ENCODE measurements at places on chromosomes 4 and X.

- DNase-seq: no peak
Observed at GRCh38 chrX:1167918-1168481, 44.4 kb downstream of the CRLF2 start.

DNA sequence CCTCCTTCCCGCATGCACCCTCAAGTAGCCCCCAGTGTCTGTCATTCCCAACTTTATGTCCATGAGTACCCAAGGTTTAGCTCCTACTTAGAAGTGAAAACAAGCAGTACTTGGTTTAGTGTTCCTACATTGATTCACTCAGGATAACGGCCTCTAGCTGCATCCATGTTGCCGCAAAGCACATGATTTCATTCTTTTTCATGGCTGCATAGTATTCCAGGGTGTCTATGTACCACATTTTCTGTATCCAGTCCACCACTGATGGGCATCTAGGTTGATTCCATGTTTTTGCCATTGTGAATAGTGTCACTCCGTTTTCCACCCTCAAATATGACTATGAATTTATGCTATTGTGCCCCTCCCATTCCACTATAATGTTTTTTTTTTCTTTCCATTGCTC, 130.5 kb upstream of the MXRA5 start:
- DNase-seq: no peak

GRCh38 chr4:15794426-15794825, 16.3 kb downstream of the CD38 start:
- DNase-seq: no peak

- no peak for DNase-seq
Observed at GRCh38 chr4:88570001-88570400, 22.3 kb upstream of the HERC3 start.

DNA sequence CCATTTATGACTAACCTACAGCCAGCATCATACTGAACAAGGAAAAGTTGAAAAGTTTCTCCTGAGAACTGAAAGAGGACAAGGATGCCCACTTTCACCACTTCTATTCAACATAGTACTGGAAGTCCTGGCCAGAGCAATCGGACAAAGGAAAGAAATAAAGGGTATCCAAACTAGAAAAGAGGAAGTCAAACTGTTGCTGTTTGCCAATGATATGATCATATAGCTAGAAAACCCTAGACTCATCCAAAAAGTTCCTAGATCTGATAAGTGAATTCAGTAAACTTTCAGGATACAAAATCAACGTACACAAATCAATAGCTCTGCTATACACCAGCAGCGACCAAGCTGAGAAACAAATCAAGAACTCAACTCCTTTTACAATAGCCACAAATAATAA, 64.5 kb downstream of the CENPC start:
- no peak for DNase-seq

DNA sequence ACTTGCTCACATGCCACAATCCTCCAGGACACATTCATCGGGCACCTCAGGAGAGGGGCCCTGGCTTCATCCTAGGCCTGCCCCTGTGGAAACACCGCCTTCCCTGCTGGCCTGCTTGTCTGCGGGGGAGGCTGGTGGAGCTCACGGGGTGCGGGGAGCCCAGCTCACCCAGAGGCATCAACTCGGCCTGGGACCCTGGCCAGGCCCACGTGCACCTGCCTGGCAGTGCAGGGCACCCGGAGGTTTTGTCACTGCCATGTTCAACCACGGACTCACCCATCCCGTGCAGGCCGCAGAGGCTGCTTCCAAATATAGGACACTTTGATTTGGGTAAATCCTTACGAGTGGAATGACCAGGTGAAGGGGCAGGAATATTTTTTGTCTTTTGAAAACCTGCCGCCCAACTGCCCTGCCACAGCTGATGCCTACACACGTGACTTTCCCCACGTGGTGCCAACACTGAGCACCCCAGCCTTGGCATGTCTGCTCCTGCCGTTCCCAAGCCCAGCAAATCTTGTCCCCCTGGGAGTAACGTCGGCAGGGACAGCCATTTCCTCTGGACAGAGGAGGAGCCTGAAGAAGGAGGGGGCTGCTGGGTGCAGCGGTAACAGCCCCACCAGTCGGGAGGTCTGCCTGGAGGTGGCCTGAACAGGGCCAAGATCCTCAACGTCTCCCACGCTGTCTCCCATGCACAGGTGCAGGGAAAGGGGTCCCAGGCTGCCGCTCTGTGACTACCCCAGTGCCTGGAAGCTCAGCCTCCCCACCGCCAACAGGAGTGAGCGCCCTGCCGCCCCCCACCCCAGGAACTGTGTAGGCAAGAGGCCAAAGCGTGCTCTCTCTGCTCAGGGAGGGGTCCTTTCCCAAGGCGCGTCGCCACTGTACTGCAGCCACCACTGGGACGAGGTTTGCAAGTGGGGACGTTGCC, 8.5 kb downstream of the MXD4 start:
- no peak for DNase-seq

DNA sequence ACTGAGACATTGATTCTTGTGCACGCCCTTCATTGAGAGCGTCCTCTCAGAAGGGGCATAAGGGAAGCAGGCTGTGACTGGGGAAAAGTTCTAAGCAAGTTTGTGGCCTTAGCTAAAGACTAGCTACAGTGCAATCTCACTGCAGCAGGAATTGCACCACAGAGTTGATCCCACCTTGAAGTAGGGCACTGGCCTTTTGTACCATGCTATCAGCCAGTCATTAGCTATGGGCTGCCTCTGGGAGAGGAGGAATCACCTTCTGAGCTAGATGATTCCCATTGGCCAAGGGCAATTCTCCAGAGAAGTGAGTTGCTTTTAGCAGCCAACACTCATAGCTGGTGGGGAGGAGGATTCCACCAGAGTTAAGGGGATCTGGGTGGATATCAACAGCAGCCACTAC, 142.6 kb upstream of the SCML1 start:
- DNase-seq: no peak

DNA sequence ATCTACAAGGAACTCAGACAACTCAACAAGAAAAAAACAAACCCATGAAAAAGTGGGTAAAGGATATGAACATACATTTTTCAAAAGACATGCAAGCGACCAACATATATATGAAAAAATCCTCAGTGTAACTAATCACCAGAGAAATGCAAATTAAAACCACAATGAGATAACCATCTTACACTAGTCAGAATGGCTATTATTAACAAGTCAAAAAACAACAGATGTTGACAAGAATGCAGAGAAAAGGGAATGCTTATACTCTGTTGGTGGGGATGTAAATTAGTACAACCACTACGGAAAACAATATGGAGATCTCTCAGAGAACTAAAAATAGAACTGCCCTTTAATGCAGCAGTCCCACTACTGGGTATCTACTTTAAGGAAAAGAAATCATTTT, 12.1 kb downstream of the NIPAL1 start:
- no peak for DNase-seq

- DNase-seq: no peak
Observed at GRCh38 chr4:24394041-24394440, 190.3 kb downstream of the DHX15 start.

DNA sequence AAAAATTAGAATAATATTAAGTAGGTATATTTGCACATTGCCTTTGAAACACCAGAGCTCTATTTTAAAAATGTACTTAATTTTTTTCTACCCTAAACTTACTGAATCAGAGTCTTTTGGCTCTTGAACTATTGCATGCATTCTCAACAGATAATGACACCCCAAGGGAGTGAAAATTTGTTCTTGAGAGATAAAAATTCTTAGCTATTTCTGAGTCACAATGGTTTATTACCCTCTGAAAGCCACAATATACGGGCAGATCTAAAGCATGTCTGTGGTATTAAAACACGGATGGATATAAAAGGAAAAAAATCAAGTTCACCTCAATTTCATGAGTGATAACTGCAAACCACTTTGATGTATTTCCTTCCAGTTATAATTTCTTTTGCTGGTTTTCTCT, 636.3 kb upstream of the FTHL17 start:
- DNase-seq: no peak

DNA sequence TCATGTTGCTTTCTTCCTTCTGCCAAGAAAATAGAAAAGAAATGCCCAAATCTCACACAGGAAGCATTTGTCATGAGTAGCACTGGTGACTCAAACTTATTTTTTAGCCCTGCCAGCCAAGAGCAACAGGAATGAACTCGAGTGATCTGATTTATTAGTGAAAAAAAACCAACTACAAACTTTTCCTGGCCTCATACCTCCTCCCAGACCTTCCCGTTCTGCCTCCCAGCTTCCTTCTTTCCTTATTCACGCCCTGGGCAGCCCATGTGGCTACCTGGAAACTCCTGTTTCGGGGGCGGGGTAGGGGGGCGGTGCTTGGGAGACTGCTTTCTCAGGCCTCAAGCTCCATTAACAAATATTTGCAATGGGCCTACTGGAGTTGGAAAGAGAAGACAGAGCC, 178.5 kb downstream of the NHS start:
- no peak for DNase-seq

GRCh38 chrX:134171661-134172587, 65.1 kb upstream of the CCDC160 start:
- DNase-seq: no peak

DNA sequence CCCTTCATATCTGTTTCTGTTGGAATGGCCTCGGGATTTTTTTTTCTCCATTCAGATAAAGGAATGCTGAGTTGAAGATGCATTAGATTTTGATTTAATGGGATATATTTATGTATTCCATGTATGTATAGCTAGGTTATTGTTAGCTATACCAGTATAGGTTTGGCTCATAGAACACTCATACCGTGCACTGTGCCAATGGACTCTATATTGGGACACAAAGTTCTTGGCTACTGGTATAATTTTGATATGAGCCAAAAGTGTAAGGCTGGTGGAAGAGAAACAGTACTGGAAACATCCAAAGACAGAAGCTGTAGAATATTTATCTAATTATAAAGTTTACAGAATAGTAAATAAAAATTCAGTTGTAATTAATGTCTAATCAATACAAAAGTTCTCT, 1912.1 kb downstream of the STIM2 start:
- no peak for DNase-seq

GRCh38 chr4:174526731-174527130, 4.4 kb upstream of the HPGD start:
- DNase-seq: no peak

GRCh38 chr4:29220761-29221160, 1499.4 kb upstream of the PCDH7 start:
- DNase-seq: no peak

GRCh38 chr4:145153181-145153903, 27.0 kb downstream of the OTUD4 start:
- no peak for DNase-seq

GRCh38 chr4:105921301-105921700, 26.0 kb downstream of the NPNT start:
- DNase-seq: no peak

DNA sequence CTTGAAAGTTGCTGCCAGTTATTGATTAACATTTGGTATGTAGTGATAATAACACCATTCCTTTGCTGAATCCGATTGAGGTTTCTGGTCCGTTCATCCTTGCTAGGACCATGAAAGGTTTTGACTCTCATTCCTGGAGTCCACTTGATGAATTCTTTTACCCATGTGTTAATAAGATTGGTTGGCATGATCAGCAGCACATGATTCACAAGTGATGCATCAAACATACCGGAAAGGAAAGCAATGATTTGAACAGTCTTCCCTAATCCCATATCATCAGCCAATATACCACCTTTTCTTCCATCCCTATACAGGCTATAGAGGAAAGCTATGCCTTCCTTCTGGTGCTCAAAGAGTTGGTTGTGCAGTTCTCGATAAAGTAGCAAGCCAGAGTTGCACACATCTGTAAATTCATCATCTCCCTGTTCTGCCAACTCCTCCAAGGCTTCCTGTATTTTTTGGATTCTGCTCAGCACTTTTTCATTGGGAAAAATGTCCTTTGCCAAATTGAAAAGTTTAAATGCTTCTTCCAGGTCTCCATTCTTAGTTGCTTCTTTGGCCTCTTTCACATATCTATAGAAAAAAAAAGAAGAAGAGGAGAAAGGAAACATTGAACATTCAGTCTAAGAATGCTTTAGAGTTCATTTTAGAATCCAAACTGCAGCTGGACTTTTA, 26.7 kb downstream of the PIN4 start:
- DNase-seq: no peak

DNA sequence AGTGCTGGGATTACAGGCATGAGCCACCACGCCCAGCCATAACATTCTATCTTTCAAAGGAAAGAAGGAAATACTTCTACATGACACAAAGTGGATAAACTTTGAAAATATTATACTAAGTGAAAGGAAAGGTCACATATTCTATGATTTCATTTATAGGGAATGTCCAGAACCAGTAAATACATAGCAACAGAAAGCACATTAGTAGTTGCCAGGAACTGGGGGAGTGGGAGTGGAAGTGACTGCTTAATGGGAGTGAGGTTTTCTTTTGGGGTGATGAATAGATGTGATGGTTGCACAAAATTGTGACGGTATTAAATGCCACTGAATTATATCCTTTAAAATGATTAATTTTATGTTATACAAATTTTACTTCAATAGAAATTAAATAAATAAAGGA, 95.7 kb upstream of the IL15 start:
- no peak for DNase-seq

DNA sequence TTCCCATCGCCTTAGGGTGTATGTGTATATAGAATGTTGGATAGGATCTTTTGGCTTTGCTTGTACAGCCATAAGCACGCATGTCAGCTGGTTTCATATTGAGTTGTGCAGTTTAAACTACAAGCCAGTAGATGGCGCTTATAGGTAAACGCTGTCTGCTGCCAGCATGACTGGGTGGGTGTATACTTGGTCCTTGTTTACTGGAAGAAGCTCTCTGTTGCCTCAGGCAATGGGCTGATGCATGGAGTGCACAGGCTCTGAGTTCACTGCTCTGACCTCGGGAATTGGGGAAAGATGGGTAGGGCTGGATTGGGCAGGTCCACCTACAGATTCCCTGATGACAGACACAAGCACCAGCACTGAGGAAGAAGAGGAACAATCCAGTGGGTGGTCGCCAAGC, 831.5 kb downstream of the STIM2 start:
- peak; percentile 54 for DNase-seq

GRCh38 chr4:55386073-55386472, 9.7 kb upstream of the TMEM165 start:
- DNase-seq: no peak
